ENCODE measurements at places on chromosomes 6 and 20. TPM values are rescaled to one million over a fixed set of nuclear protein-coding genes. Genes with fewer than 3 reads are reported as not detected.

- peak; percentile 49 for DNase-seq
These were observed at the start of gene METTL24 for GRCh38 chr6:110357664-110358552. TSS of gene METTL24 (minus strand) at chr6:110358349. CDS start at chr6:110358272, 77 bp downstream.

BTNL2 gene
- total RNA-seq, result not detected

EEF1A1 gene
- 9,713 TPM for total RNA-seq

PIGU gene
- total RNA-seq, result 31.4 TPM

DNA sequence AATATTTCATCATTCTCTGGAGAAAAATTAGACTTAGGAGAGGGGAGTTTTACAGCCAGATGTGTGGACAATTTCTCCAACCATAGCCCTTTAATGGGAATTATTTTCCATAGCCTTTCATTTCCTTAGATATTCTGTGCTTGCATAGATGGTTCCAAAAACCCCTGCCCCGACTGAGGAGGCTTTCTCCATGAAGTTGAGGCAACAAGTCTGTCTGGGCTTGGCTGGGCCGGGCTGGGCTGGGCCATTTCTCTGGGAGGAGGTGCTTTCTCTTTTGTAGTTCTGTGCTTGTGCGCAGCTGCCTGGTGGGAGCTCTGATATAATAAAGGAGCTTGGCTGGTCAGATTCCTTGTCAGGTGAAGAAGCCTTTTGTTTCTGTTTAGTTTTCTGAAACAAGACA, 71.4 kb downstream of the SOBP start:
- no peak for DNase-seq

CITED2 gene
- 437 TPM for total RNA-seq

DNA sequence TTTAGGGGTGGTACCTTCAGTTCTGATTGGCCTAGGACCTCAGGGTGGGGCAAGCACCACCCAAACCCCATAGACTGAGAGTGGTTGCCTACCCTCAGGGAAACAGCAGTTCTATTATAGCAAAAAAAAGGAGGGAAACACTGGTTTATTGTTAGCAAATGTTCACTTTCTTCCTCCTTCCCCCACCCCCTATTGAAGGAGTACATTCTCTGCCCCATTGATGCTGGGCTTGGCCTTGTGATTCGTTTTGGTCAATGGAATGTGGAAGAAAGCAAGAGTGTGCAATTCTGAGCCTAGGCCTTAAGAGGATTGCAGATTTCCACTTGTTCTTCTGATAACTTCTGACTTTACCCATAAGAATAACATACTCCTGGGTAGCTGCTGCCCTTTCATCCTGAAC, 255.8 kb downstream of the NFATC2 start:
- no peak for DNase-seq

- peak; percentile 39 for DNase-seq
These were observed 165.3 kb downstream of the SOBP start for GRCh38 chr6:107655245-107655644.

ALDH8A1 gene
- 0.45 TPM for total RNA-seq

- DNase-seq, result no peak
These were observed 32.5 kb downstream of the BFSP1 start for GRCh38 chr20:17498641-17499040.

DNA sequence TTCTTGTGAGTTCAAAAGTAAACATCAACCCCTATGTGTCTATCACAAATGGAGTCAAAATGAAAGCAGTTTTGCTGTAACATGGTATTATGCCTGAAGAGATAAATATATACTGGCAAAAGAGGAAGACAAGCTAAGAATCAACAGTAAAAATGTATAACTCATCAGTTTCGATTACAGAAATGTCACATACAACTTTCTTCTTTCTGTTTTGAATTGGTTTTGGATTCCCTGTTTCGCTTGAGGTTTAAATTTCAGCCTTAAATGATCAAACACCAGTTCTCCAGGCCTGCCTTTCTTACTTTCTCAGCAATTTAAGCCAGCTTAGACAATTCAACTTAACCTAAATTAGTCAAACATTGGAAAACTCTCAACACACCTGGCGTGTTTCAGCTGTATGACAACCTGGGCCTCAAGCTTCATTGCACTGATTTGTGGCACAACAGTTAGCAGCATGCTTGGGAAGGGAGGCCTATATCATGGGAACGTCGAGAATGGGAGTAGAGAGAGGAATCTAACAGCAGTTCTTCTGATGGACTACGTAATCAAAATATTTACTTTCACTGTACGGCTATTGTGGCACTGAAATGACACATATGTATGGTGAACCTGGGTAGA, 51.9 kb upstream of the MARCKS start:
- no peak for DNase-seq

DNA sequence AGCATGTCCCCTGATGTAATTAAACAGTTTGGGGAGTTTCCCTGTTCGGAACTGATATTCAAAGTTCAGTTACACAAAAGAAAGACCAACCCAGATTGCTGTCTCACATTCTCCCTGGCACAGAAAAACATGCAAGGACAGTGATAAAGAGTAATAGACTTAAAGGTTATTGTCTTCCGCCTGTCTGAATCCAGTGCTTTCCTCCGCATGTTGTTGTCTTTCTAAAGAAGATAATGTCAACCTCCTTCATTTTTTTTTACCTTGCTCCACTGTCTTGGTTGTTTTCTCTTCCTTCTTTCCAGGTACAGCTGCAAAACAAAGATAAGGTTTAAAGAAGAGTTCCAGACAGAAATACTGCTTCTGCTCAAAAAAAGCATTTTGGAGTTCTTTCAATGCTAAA, 284.5 kb downstream of the TRDN start:
- no peak for DNase-seq

JPH2 gene
- total RNA-seq, result 1.0 TPM

DNA sequence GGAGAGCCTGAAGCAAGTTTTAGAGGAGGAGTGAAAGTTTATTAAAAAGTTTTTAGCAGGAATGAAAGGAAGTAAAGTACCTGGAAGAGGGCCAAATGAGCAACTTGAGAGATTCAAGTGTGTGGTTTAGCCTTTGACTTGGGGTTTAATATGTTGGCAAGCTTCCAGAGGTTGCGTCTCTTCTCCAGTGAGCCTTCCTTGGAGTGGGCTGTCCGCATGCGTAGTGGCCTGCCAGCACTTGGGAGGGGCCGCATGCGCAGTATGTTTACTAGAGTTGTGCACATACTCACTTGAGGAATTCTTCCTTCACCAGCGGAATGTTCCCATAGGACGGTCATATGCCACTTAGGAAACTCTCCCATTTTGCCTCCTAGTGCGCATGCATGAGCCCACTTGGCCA, 235.2 kb downstream of the ALDH8A1 start:
- DNase-seq, result no peak

GRCh38 chr6:41164551-41165120, 1.7 kb upstream of the TREM2 start:
- DNase-seq, result no peak
